ENCODE measurements at places on chromosomes 1 and 21.

DNA sequence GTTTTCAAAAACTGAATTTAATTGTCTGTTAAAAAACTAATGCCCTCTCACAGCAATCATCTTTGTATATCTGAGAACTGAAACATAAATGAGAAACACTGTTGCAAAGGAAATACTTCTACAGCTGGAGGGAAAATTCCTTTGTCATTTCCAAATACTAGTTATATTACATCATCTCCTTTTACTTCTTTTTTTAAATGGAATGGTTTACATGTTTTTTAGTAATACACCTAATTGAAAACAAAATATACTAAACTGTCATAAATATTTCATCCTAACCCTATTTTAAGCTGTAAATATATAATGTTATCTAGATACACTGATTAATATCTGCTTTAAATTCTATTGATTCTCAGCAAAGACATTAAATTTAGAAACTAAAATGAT is 19.1 kb downstream of the CDC42BPA start:
- peak overlapping the region; percentile 44 for H3K27ac ChIP-seq
- H3K27me3 ChIP-seq = no peaks in the 10 kb centered on the region
- no peak for DNase-seq
- no peaks in the 10 kb centered on the region for H3K4me1 ChIP-seq
- H3K4me3 ChIP-seq = no peak overlapping the region

- peak overlapping the region; percentile 93 for H3K27ac ChIP-seq
- no peak overlapping the region for H3K4me3 ChIP-seq
- H3K27me3 ChIP-seq = no peaks in the 10 kb centered on the region
- peak; percentile 78 for DNase-seq
- H3K36me3 ChIP-seq = no peaks in the 10 kb centered on the region
- H3K4me1 ChIP-seq = peaks cover 59% of the 10 kb centered on the region
Observed at GRCh38 chr1:235077571-235078479, 50.8 kb downstream of the TOMM20 start.

- DNase-seq = no peak
- no peaks in the 10 kb centered on the region for H3K27me3 ChIP-seq
- H3K4me3 ChIP-seq = no peak overlapping the region
- H3K36me3 ChIP-seq = no peaks in the 10 kb centered on the region
Observed at GRCh38 chr1:16117369-16117768, 38.5 kb downstream of the EPHA2 start.

GRCh38 chr1:40818264-40818961 is 34.8 kb downstream of the KCNQ4 start:
- H3K27ac ChIP-seq = peak overlapping the region; percentile 27
- H3K4me3 ChIP-seq = peak overlapping the region; percentile 49
- DNase-seq = peak; percentile 94

Data from spleen (tissue), 13 donors.